ENCODE measurements at places on chromosomes 7 and 10. TPM values are rescaled to one million over a fixed set of nuclear protein-coding genes. Genes with fewer than 3 reads are reported as not detected.

Gene LIPF
- total RNA-seq, result not detected

Gene GHRHR
- not detected for total RNA-seq

Gene CACNB2
- total RNA-seq, result 45.6 TPM

GRCh38 chr10:64658528-64658927 is 1137.3 kb downstream of the REEP3 start:
- no peak for DNase-seq

GRCh38 chr10:66041771-66042170 is 884.1 kb upstream of the LRRTM3 start:
- no peak for DNase-seq

DNA sequence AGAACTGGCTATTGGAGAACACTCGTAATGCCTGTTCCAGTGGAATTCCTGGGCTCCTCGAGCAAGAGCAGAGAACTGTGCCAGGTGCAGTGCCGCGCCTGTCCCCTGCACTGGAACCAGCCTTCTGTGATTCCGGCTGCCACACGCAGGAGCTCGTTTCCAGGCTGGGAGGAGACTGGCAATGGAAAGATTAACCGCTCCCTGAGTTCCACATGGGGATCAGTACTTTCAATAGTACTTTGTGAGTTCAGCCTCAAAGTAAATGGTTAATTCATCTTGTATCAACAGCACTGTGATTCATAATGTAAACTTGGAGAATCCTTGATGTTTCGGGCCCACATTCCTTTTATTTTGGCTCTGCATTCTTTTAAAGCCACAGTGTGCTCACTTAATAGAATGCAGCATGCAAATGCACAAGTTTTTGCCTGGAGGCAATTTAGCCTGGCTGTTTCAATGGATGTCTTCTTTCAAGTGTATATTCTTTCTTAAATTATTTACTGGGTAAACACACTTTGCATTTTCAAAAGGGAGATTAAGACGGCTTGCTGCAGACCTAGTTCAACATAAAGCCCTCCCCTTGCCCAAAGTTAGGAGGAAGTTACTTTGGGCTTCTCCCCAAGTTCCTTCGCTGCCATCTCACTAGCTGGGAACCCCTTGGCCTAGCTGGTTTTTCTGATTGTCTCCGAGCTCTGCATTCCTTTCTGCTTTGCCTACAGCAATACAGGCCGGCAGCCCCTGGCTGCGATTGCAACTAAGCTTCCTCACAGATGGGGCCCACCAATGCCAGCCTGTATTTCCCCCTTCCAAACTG is 138.1 kb upstream of the TCF7L2 start:
- no peak for DNase-seq

- DNase-seq, result no peak
Observed at GRCh38 chr7:712381-713138, 13.9 kb upstream of the DNAAF5 start.

Data from Right ventricle myocardium inferior (tissue), 1 donor.